ENCODE measurements at places on chromosomes 11 and 22.

DNA sequence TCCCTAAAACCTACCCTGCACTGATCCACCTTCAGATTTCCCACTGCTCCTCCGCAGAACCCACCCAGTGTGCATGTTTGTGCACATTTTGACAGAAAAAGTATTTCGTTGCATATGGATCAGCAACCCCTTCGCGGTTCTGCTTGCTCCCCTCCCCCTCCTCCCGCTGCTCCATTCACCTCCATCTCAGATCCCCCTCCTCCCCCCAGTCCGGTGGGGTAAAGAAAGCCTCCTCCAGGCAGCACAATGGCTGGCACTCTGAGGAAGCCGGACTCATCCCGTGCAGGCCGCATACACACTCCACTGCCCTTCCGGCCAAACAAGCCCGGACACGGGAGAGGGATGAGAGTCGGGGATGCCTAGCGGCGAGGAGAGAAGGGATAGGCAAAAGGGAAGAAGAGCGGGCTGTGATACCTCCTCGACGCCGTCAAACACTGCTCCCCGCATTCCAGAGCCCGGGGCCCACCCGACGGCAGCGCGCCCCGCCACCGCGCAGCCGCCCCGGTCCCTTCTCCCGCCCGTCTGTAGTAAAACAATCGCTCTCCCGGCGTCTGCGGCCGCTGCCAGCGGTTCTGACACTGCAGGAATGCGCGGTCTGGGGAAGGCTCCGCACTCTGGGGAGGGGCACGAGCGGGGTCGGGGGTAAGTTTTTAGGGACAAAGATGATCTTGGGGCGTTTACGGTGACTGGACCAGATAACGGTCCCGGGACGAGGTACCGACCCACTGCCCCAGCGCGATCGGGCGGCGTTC, 915 bp downstream of the FEZ1 start:
- DNase-seq = no peak

DNA sequence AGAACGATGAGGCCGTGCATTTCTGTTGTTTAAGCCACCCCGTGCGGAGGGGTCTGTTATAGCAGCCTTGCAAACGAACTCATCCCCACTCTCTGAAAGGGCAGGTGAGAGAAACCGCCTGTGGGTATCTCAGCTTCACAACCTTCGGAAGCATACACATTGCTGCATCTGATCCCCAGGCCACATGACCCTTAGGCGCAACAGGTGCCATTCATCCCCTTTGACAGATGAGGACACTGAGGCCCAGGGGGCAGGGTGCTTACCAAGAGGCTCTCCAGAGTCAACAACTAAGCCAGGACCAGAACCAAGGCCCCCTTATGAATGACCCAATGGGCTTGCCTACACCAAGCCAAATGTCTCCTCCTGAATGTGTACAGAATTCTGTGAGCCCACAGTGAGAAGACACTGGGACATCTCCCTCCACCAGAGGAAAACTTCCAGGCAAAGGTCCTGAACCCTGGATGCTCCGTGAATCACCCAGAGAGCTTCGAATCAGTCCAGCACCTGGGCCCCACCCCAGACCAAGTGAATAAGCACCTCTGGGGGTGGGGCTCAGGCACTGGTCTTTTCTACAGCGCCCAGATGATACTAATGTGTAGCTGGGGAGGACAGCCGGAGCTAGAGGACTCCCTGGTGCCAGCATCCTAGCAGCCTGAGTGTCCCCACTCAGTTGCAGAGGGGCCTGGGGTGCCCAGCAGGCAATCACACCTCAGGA, 83.2 kb downstream of the BUD13 start:
- DNase-seq = no peak

DNA sequence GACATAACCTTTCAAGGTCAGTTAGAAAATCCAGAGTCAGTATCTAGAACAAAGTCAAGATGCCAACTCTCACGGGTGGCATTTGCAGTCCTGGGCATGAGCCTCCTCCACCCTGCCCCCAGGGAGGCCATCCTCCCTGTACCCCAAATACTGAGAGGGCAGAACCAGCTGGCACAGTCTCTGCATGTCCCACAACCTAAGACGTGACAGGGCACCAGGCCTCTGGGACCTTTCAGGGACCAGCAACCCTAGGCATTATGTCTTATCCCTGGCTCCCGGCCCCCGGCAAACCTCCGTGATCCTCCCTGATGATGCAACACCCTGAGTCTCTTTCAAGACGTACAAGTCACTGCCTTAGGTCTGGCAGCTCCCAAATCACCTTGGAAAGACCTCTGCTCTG, 2.0 kb downstream of the MB start:
- DNase-seq = no peak

GRCh38 chr11:128790196-128790595, 76.9 kb downstream of the KCNJ1 start:
- DNase-seq = no peak

DNA sequence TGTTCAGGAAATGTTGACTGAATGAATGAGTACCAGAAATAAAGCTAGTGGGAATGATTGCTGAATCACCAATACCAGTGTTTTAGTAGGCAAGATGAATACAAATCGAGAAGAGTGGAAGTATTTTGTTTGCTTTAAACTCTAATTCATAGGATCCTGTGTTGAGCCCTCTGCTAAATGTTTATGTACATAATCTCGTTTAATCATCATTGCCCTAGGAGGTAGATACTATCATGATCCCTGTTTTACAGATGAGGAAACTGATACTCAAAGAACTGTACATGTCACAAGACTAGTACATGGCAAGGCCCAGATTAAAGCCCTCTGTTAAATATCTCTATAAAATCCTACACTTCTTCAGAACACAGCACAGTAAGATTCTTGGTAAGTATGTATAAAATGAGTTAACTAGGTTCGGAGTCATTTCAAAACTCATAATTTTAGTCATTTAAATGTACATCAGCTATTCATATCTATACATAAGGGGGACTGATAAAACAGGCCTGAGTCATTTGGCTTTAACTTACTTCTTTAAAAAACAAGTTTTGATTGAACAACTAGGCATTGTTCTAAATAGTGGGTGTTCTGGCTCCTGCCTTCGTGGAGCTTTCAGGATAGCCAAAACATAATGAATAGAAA, 97.1 kb downstream of the EXT2 start:
- DNase-seq = no peak

DNA sequence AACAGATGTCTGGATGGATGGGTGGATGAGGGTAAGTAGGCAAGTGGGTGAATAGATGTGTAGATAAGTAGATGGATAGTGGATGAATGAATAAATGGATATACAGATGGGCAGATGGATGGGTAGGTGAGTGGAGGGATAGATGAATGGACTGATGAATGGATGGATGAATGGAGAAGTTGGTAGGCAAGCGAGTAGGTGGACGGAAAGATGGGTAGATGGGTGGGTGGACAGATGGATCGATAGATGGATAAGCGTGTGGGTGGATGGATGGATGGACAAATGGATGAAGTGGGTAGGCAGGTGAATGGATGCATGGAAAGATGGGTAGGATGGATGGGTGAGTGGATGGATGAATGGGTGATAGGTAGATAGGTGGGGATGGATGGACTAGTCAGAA, 393.2 kb downstream of the SHANK2 start:
- no peak for DNase-seq

DNA sequence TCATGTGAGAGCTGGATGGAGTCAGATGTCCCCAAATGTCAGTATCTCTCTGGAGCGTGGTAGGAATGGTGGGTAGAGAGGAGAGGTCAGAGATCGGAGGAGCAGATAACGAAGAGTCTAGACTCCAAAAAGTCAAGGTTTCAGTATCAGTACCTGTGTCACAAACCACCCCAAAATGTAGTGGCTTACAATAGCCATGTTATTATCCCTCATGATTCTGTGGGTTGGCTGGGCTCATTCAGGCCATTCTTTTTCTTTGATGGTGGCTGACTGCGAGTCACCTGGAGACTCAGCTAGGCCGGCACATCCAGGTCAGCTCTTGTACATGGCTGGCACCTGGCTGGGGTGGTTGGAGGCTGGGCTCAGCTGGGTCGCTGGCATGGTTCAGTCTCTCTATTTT, 7.3 kb upstream of the SSTR3 start:
- DNase-seq = no peak

DNA sequence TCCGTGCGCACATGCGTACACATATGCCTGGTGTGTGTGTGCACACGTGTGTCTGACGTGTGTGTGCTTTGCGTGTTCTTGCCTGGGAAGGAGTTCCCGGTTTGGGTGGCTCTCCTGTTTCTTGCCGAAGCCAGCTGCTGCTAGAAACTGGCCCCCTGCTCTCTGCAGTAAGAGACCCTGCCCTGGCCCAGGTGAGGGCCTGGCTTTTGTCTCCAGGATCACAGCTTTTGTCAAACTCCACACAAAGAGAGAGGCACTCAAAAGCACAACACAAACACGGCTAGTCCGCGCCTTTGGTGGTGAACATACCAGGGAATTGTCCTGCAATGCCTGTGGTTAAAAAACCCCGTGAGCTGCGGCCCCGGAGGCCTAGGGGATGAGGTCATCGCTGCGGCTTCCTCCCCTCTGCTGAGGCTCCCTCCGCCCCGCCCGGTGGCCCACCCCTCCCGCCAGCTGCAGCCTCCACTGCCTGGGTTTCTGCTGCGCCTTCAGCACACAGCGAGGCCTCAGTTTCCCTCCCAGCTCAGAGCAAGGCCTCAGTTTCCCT, 88.9 kb downstream of the KCNQ1 start:
- DNase-seq = peak; percentile 28

GRCh38 chr11:76208438-76209374, 2.4 kb upstream of the WNT11 start:
- DNase-seq = peak; percentile 43
